Kidney (tissue), 22 donors: ENCODE measurements at places on chromosomes 5 and 9. TPM values are rescaled to one million over a fixed set of nuclear protein-coding genes. Genes with fewer than 3 reads are reported as not detected.

DNA sequence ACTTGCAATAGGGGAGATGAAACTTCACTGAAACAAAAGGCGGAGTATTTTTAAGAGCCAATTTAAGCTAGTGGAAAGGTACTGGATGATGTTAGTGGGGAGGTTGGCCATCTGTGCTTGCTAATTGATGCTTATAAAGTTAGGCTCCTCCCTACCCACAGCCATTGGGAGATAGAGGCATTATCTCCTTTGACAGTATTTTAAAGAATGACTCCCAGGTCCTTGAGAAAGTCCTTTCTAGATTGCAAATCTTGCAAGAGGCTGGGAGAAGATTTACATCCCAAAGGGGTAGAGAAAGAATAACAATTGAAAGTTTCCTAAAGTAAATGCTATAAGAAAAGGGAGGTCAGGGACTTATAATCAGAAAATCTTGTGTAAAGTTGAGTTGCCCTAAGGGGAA is 282.6 kb downstream of the BRINP1 start:
- no peaks in the 10 kb centered on the region for H3K27me3 ChIP-seq
- no peak for DNase-seq
- no peaks in the 10 kb centered on the region for H3K36me3 ChIP-seq
- H3K4me3 ChIP-seq = no peak overlapping the region

DNA sequence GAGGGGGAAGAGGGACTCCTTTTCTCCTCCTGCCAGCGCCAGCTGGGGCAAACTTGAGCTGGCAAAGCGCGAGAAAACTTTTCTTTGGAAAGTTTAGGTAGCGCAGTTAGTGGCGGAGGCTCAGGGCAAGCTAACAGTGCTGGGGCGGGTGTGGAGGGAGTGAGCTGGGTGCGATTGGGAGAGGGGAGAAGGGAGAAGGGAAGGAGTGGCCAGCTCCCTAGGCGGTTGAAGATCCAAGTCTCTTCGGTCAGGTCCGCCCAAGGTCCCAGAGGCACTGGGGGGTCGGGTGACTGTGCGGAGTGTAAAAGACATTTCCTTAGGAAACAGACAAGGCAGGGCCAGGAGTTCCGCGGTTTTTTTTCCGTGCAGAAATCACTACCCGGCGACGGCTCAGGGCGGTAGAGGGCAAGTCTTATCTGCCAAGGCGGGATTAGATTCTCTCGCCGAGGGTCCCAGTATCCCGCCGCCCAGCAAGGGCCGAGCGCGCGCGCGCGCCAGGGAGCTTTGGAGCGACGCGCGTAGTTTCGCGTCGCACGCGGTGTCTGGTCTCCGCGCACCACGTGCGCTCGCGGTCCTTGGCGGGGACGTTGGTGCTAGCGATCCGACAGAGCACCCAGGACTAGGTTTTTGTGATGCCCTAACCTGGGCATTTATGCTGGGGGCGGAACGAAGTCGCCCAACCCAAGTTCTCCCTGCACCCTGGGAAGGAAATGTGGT is 33.6 kb upstream of the NFIB start:
- no peak overlapping the region for H3K27ac ChIP-seq
- peak overlapping the region; percentile 71 for H3K4me3 ChIP-seq
- H3K36me3 ChIP-seq = no peaks in the 10 kb centered on the region
- peaks cover 7% of the 10 kb centered on the region for H3K4me1 ChIP-seq
- H3K27me3 ChIP-seq = peaks cover 69% of the 10 kb centered on the region

DNA sequence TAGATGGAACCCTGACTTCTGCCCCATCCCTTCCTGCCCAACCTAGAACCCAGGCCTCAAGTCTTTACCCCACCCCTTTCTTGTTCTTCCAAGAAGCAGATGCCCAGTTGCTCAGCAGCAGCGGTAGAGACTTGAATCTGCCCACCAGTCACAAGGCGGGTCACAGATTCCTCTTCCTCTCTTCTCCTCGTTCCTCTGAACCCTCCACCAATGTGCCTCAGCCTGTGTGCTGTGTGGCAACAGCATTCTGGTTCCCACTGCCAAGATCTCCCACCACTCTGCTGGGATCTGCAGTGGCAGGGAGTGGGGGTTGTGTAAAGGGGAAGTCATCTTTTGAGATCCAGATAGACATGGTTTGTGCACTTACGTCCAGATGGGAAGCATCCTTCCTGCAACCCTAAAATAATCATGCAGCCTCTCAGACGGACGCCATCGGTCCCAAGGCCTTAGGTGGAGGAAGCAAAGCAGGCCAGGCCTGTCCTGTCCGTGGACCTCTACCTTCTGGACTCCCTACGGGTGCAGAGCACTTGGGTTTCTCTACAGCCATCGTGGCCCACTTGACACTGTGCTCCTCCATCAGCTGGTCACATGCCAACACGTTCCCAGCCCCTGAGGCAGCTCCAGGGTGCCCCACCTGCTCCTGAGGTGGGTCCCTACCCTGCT is 7.7 kb upstream of the RPL26L1 start:
- H3K4me3 ChIP-seq = no peak overlapping the region
- no peak for DNase-seq
- no peak overlapping the region for H3K27ac ChIP-seq
- H3K4me1 ChIP-seq = no peaks in the 10 kb centered on the region
- peaks cover 3% of the 10 kb centered on the region for H3K36me3 ChIP-seq

GRCh38 chr5:53249529-53250200 is 140.1 kb upstream of the MOCS2 start:
- no peaks in the 10 kb centered on the region for H3K36me3 ChIP-seq
- no peak for DNase-seq
- no peaks in the 10 kb centered on the region for H3K27me3 ChIP-seq
- no peak overlapping the region for H3K27ac ChIP-seq

GRCh38 chr5:161598686-161599085 is 52.2 kb upstream of the GABRB2 start:
- H3K4me3 ChIP-seq = no peak overlapping the region
- no peaks in the 10 kb centered on the region for H3K4me1 ChIP-seq
- no peak overlapping the region for H3K27ac ChIP-seq
- no peaks in the 10 kb centered on the region for H3K27me3 ChIP-seq
- H3K36me3 ChIP-seq = no peaks in the 10 kb centered on the region

- H3K4me3 ChIP-seq = no peak overlapping the region
- H3K4me1 ChIP-seq = no peaks in the 10 kb centered on the region
- H3K27me3 ChIP-seq = no peaks in the 10 kb centered on the region
- no peak overlapping the region for H3K27ac ChIP-seq
Observed at GRCh38 chr9:131618071-131618479, 72.8 kb downstream of the PRRT1B start.

DNA sequence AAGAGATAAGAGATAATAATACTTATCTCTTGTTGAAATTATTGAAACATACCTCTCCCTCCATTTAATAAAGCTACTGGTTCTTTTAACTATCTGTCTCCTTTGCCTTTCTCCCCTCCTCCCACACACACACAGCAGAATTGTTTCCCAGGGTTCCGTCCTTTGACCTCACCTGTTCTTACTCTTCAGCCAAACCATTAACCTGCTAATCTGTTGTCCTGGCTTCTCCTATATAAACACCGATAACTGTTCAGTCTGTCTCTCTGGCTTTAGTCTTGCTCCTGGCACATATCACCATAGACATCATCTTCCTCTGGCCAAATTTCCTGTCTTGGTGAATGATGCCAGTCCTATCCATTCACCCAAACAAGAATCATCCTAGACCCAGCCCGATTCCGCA is 7.7 kb downstream of the RHOBTB3 start:
- DNase-seq = no peak
- peaks cover 7% of the 10 kb centered on the region for H3K4me1 ChIP-seq
- no peaks in the 10 kb centered on the region for H3K27me3 ChIP-seq
- H3K36me3 ChIP-seq = peaks cover 6% of the 10 kb centered on the region
- H3K27ac ChIP-seq = no peak overlapping the region

GRCh38 chr5:40572937-40573336 is 106.8 kb upstream of the PTGER4 start:
- H3K4me1 ChIP-seq = no peaks in the 10 kb centered on the region
- DNase-seq = no peak
- no peak overlapping the region for H3K27ac ChIP-seq
- no peak overlapping the region for H3K4me3 ChIP-seq
- no peaks in the 10 kb centered on the region for H3K27me3 ChIP-seq

GRCh38 chr9:130732136-130732535 is 38.6 kb downstream of the EXOSC2 start:
- H3K4me1 ChIP-seq = no peaks in the 10 kb centered on the region
- H3K36me3 ChIP-seq = no peaks in the 10 kb centered on the region
- H3K27me3 ChIP-seq = no peaks in the 10 kb centered on the region
- DNase-seq = no peak
- H3K27ac ChIP-seq = no peak overlapping the region
- no peak overlapping the region for H3K4me3 ChIP-seq

- peaks cover 36% of the 10 kb centered on the region for H3K27me3 ChIP-seq
- H3K4me3 ChIP-seq = peak within 1 kb of the TSS; percentile 84
Observed at GRCh38 chr5:140113699-140114263, at the start of gene PURA. TSS of gene PURA (plus strand) at chr5:140114109. CDS start at chr5:140114182, 73 bp downstream.

GRCh38 chr9:127283917-127284497 is 19.4 kb downstream of the GARNL3 start:
- DNase-seq = no peak
- no peak overlapping the region for H3K27ac ChIP-seq
- no peak overlapping the region for H3K4me3 ChIP-seq
- H3K36me3 ChIP-seq = no peaks in the 10 kb centered on the region
- H3K27me3 ChIP-seq = no peaks in the 10 kb centered on the region
- H3K4me1 ChIP-seq = no peaks in the 10 kb centered on the region

DNA sequence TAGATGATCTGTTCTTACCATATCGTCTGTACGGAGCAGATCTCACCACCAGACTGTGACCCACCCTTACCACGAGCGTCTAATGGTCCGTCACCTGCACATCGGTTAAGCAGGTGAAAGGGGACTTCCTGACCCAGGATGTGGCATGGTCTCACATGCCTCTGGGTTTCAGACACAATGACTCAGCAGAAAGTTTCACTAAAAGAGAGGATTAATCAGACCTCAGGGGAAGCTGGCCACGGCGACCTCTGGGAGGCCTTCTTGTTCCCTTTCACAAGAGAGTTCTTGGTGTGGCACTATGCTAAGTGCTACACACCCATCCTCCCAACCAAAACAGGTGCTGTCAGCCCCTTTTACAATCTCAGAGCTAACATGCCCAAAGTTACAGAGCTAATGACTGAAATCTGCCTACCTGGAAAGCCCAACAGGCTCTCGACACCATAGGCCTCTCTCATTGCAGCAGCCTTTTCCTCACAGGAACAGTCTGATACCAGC is 41.6 kb downstream of the ADAMTS12 start:
- H3K4me3 ChIP-seq = no peak overlapping the region
- no peaks in the 10 kb centered on the region for H3K27me3 ChIP-seq
- DNase-seq = no peak
- no peak overlapping the region for H3K27ac ChIP-seq
- peaks cover 10% of the 10 kb centered on the region for H3K4me1 ChIP-seq

- DNase-seq = no peak
- H3K27ac ChIP-seq = no peak overlapping the region
- H3K4me1 ChIP-seq = peaks cover 15% of the 10 kb centered on the region
- H3K27me3 ChIP-seq = no peaks in the 10 kb centered on the region
- no peaks in the 10 kb centered on the region for H3K36me3 ChIP-seq
Observed at GRCh38 chr9:68541568-68541967, 885 bp upstream of the TMEM252 start.

DNA sequence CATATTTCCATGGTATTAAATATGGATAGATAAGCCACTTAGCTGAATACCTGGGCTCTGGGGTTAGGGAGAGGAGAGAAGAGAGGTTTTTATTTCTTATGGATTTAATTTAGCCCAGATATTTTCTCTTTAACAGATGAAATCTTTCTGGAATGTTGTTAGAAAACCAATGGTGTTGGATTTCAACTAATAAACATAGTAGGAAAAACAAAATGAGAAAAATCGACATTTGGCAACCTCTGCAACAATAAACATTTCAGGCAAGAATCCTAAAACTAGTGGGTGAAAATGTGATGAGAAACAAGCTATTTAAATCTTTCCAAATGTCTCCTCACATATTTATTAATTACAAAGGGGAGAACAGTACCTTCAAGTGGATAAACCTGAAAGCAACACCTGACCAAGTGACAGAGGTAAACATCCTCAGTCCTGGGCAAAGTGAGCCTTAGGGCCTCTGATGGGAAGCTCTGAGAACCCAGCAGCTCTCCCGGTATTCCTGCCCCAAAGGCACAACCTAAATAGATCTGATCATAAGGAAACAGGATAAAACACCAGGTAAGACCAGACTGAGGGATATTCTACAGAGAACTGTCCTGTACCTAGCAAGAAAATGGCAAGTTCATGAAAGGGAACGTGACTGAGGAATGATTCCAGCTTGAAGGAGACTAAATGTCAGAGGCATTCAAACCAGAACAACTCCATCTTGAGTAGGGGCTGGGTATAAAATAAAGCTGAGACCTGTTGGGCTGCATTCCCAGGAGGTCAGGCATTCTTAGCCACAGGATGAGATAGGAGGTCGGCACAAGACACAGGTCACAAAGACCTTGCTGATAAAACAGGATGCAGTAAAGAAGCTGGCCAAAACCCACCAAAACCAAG is 163.7 kb downstream of the ESM1 start:
- no peak for DNase-seq
- no peaks in the 10 kb centered on the region for H3K27me3 ChIP-seq
- H3K36me3 ChIP-seq = no peaks in the 10 kb centered on the region
- no peak overlapping the region for H3K4me3 ChIP-seq
- no peak overlapping the region for H3K27ac ChIP-seq

GRCh38 chr9:21608200-21608599 is 126.1 kb upstream of the IFNE start:
- no peak overlapping the region for H3K4me3 ChIP-seq
- no peaks in the 10 kb centered on the region for H3K36me3 ChIP-seq
- no peak overlapping the region for H3K27ac ChIP-seq
- no peaks in the 10 kb centered on the region for H3K4me1 ChIP-seq
- H3K27me3 ChIP-seq = no peaks in the 10 kb centered on the region

DNA sequence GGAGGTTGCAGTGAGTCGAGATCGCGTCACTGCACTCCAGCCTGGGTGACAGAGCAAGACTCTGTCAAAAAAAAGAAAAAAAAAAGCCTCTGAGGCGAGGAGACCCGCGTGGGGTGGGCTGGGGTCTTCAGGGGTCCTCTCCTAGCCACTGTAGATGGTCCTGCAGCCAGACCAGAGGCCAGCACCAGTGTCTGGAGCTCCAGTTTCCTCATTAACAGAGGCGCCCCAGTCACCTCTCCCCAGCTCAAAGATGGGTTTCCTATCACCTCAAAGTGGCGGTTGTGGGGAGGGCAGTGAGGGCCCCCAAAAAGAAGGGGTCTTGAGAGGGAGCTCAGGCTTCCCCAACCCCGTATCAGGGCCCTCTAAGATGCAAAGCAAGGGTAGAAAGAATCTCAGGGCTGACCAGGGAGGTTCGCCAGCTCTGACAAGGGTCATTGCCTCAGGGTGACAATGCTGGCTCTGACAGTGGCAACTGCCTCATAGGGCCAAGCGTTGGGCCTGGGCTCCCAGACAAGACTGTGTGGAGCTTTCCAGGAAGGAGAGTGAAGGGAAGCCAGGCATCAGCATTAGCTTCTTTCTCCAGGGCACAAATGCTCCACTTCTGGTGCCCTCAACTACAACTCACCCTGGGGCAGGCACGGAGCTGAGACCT is 15.0 kb downstream of the STK10 start:
- no peak overlapping the region for H3K4me3 ChIP-seq
- H3K27me3 ChIP-seq = no peaks in the 10 kb centered on the region
- no peaks in the 10 kb centered on the region for H3K36me3 ChIP-seq
- no peaks in the 10 kb centered on the region for H3K4me1 ChIP-seq
- DNase-seq = no peak

GRCh38 chr9:85172001-85172978 is 502.8 kb downstream of the NTRK2 start:
- no peak overlapping the region for H3K27ac ChIP-seq
- no peak for DNase-seq
- H3K36me3 ChIP-seq = no peaks in the 10 kb centered on the region
- H3K4me3 ChIP-seq = no peak overlapping the region
- no peaks in the 10 kb centered on the region for H3K27me3 ChIP-seq

CBY3 gene
- total RNA-seq = not detected

SPINK13 gene
- total RNA-seq = 1.6 TPM

BTNL8 gene
- 0.19 TPM for total RNA-seq

KYAT1 gene
- total RNA-seq = 5.1 TPM

PCDHAC2 gene
- 3.6 TPM for total RNA-seq

SLC28A3 gene
- total RNA-seq = 1.0 TPM
